Breast epithelium (tissue), 4 donors: ENCODE measurements at places on chromosomes 11 and 22. TPM values are rescaled to one million over a fixed set of nuclear protein-coding genes. Genes with fewer than 3 reads are reported as not detected.
A peak's percentile ranks its signal among the peaks of the same experiment; 100 is the strongest.

The KDM4D gene
- 0.33 TPM for total RNA-seq

The KCNJ1 gene
- not detected for total RNA-seq

The SYT13 gene
- 0.33 TPM for total RNA-seq

The HIKESHI gene
- 43.5 TPM for total RNA-seq

The RHOD gene
- total RNA-seq: 28.1 TPM

The ZNF215 gene
- total RNA-seq: 3.6 TPM

GRCh38 chr22:43077121-43077877 is 11.9 kb downstream of the TTLL1 start:
- H3K27me3 ChIP-seq: no peaks in the 10 kb centered on the region
- DNase-seq: no peak
- H3K27ac ChIP-seq: no peak overlapping the region
- H3K4me3 ChIP-seq: no peak overlapping the region

- no peaks in the 10 kb centered on the region for H3K27me3 ChIP-seq
- DNase-seq: peak; percentile 38
- no peak overlapping the region for H3K27ac ChIP-seq
- no peaks in the 10 kb centered on the region for H3K4me1 ChIP-seq
- no peak overlapping the region for H3K4me3 ChIP-seq
These were observed 38.4 kb downstream of the KCNQ1OT1 start for GRCh38 chr11:2661173-2662023.

DNA sequence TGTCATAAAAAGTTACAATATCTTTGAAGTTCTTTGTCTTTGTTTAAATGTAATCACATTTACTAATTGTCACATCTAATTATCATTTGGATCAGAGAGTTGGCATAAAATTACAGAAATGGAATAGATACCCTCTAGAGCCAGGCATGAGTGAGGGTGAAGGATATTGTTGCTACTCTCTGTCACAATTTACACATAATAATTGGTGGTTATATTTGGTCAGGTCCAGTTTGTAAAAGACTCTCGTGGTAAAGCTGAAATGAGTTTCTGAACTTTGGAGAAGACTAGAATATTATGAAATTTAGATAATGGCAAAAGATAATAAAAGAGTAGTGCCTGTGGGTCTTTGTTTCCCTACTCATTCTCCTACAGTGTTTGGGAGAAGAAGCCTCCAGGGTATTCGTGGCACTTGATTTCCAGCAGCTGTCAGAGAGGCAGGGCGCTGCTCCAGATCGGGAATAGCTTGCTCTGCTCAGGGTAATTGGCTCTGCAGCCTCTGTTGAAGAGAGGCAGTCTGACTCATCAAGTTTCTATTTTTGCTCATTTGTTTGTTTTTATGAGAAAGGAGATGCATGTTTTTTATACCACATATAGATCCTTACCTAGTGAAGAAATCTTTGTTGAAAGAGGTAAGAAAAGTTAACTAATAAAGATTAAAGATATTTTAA is 349.9 kb downstream of the CNTN5 start:
- no peaks in the 10 kb centered on the region for H3K4me1 ChIP-seq
- H3K27ac ChIP-seq: no peak overlapping the region

- no peak for DNase-seq
- H3K4me3 ChIP-seq: no peak overlapping the region
- H3K27me3 ChIP-seq: peaks cover 51% of the 10 kb centered on the region
- H3K4me1 ChIP-seq: no peaks in the 10 kb centered on the region
- H3K27ac ChIP-seq: peak overlapping the region; percentile 70
- no peaks in the 10 kb centered on the region for H3K36me3 ChIP-seq
These were observed 7.0 kb downstream of the CHST1 start for GRCh38 chr11:45658292-45658991.

- no peaks in the 10 kb centered on the region for H3K4me1 ChIP-seq
- H3K36me3 ChIP-seq: no peaks in the 10 kb centered on the region
- no peak overlapping the region for H3K4me3 ChIP-seq
- no peaks in the 10 kb centered on the region for H3K27me3 ChIP-seq
- DNase-seq: no peak
These were observed 125.3 kb downstream of the C11orf91 start for GRCh38 chr11:33575311-33575710.

DNA sequence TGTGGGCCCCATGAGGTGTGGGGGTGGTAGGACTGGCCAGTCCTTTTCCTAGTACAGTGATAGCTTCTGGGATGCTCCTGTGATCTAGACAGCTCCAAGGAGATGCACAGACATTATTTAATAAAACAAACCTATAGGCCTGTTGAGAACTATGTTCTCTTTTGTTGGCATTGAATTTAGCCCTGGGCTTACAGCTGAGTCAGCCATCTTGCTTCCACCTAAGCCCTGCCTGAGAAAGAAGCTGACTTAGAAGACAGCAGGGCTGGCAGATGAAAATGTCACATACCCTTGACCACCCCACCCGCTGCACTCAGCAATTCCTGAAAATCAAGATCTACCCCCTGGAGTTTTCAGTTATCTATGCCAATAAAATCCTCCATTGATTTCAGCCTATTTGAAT is 353.2 kb downstream of the CADM1 start:
- H3K27ac ChIP-seq: no peak overlapping the region
- H3K4me3 ChIP-seq: no peak overlapping the region
- H3K27me3 ChIP-seq: no peaks in the 10 kb centered on the region
- H3K36me3 ChIP-seq: no peaks in the 10 kb centered on the region

GRCh38 chr11:113997473-113997872 is 22.6 kb downstream of the HTR3A start:
- H3K27me3 ChIP-seq: peaks cover 30% of the 10 kb centered on the region
- no peak overlapping the region for H3K4me3 ChIP-seq
- no peak for DNase-seq
- H3K27ac ChIP-seq: no peak overlapping the region
- H3K36me3 ChIP-seq: no peaks in the 10 kb centered on the region
- H3K4me1 ChIP-seq: no peaks in the 10 kb centered on the region
